ENCODE measurements at places on chromosomes 3 and 15.

DNA sequence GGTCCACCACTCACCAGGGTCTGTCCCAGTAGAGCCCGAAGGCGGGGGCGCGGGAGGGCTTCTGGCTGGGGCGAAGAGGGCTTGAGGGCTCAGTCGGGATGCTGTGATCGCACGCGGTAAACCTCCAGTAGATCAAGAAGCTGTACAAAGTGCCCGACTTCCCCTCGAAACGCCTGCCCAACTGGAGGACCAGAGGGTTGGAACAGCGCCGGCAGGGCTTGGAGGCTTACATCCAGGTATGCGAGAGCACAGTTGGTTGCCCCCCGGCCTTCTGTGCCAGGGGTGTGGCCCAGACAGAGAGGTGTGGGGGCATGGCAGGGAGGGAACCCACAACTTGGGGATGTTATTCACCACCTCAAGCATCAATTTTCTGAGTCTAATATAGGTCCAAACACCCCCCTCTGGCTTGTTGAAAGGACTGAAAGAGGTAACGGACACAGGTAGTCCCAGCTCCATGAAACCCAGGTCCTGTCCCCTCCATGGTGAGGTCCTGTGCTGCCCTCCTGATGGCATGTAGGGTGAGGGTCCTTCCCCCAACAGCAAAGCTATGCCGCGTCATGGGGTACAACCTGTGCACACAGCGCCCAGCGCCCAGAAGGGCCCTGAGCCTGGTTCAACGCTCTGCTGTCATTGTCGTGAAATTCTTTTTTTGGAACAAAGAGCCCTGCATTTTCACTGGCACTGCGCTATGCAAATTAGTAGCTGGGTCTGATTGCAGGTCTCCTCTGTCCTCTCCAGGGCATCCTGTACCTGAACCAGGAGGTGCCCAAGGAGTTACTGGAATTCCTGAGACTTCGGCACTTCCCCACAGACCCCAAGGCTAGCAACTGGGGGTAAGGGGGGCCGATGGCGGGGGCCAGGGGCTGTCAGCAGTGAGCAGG lies 1.2 kb downstream of the SNX22 start:
- peak; percentile 49 for DNase-seq

DNA sequence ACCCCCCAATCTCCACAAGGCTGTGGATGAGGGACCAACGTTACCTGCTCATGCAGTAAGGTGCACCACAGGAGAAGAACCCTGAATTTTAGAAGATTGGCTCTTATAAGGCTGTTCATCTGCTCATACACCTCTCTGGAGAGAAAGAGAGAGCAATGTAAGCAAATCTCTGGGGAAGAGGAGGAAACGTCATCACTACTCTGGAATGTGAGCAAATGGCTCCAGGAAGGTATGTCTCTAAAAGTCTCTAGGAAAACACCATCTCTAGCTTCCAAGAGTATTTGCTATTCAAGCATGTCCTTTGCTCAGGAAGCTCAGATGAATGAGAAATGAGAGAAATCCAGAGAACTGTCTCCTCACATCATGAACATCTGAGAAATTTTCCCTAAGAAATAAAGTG lies 235.4 kb downstream of the TBL1XR1 start:
- no peak for DNase-seq

- DNase-seq, result no peak
These were observed 1.2 kb downstream of the SETD2 start for GRCh38 chr3:47162697-47163168.

DNA sequence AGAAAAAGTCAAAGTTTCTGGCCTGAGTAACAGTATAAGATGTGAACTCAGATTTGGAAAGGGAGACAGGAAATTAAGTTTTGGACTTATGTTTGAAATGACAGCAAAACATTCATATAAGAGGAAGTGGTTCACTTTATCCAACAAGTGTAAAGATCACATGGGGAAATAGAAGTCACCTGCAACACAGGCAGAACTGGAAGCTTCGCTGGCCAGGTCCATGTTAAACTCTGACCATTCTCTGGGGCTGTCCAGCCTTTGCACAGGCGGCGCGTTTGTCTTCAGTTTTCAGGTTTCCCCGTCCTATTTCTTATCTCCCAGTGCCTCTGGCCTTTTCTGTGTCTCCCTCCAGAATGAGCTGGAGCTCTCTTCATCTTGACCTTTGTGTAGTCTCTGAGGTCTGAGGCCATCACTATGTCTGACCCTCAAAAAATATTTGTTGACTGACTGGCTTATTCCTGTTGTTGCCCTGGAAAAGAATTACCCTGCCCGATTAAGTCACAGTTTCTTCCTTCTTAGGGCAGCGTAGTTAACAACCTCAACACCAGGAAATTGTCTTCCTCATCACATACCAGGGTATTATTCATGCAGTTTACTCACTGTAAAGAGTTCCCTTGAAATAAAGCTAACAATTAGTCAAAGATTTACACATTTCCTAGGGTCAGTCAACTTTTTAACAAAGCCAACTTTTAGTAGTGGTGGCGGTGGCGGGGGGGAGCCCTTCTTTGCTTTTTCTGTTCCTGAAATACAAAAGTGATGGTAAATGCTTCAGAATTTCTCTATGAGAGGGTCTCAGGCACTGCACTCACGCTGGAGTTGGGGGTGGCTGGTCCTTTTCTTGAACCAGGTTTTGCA lies 959 bp upstream of the RASA2 start:
- no peak for DNase-seq

- no peak for DNase-seq
These were observed 2.3 kb upstream of the SHC4 start for GRCh38 chr15:48965972-48966371.

DNA sequence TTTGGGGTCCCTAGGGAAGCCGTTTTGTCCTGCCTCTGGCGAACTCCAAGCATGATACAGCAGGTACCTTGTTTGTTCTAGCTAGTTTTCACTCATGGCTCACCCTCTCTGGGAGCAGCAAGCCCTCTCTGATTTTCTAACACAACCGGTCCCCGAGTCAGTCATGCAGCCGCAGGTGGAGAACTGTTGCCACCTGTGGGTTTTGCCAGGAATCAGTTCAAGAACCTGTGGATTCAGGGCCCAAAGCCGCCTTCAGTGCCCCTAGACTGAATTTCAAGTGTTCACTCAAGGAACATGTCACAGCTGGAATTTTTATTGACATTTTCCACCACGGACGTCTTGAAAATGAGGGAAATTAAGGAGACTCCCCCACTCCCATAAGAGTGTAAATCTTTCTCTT lies 13.3 kb upstream of the LRRK1 start:
- no peak for DNase-seq

DNA sequence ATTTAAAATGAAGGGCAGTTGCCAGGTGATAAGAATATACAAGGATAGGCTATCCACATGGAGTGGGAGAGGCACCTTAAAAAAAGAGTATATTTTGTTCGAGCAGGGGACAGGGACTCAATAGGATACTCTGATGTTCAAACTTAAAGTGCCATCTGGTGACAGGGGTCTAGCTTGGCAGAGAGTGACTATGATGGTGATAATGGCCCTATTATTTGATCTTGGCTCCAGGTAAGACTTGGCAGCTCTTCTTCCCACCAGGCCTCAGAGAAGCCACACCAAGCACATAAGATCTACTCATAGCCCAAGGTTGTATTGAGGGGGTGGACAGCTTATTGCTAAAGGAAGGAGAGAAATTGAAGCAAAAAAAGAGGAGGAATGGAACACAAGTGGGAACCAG lies 109.0 kb upstream of the MANF start:
- DNase-seq, result no peak

DNA sequence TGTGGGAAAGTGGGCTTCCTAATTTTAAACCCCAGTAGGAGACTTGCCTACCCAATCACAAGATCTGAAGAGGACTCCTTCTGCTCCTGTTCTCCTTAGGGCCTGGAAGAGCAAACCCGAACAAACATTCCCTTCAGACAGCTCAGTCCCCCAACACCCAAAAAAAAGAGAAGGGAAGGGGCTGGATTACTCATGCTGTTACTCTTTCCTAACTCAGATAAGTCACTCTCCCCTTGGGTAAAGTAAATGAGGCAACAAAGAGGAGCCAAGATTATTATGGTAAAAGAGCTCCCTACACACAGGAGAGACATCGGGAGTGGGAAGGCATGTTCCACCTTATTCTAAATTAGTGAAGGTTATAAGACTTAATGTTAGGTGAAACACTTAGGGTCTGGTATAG lies 18.1 kb upstream of the LEKR1 start:
- DNase-seq, result no peak

DNA sequence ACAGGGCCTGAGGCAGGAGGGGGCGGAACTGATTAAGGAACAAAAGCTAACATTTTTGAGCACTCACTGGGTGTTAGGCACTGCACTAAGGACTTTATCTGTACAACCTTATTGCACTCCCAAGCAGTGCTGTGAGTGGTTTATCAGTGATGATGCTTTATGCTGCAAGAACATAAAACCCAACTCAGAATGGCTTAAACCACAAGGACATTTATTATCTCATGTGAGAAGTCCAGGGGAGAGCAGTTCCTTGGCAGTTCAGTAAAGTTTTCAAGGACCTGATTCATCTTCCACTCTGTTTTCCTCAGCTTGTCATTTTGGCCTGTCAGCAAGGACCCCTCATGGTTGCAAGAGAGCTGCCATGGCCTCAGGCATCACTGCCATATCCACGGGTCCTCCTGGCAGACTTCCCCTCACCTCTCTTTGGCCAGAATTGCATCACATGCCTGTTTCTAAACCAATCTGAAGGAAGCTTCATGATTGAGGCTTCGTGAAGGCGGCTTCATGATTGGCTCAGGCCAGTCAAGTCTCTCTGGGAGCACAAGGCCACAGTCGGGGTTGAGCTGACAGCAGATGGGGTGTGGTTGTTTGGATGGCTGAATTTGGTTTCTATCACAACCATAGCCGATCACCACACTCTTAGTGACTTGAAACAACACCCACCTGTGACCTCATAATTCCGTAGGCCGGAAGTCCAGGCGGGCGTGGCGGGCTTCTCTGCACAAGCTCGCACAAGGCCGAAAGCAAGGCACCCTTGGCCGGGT lies 15.8 kb downstream of the EFCC1 start:
- DNase-seq, result no peak

- DNase-seq, result no peak
These were observed 11.2 kb upstream of the MED12L start for GRCh38 chr3:151074256-151074655.

- no peak for DNase-seq
These were observed 32.4 kb upstream of the PIK3R4 start for GRCh38 chr3:130779031-130779430.

- DNase-seq, result no peak
These were observed 31.9 kb downstream of the C2CD4B start for GRCh38 chr15:62133141-62133540.

GRCh38 chr3:94291686-94292085 lies 228.8 kb downstream of the NSUN3 start:
- no peak for DNase-seq

GRCh38 chr3:47652142-47652541 lies 73.5 kb upstream of the CSPG5 start:
- DNase-seq, result no peak

DNA sequence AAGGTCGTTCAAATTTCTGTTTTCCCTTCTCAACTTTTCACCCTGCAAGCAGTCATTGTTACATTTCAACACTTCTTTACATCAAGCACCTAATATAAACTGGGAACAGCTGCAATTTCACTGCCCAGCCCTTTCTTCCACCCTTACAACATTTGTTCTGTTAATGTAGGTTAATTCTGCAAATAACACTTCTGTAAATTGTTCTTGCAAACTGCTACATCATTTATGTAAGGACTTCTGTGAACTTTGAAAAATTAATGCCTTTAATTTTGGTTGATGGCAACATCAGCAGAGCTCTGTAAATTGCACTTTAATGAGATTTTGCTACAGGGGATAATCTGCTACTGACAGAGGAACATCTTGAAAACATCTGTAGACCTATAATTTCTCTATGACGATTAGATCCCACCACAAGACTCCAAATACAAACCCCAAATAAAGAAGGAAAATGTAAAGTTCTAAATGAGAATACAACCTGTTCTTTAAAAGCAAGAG lies 93.5 kb downstream of the ZIC4 start:
- DNase-seq, result no peak

Measured in right kidney (tissue), 9 donors.